H4 (cell line): ENCODE measurements at places on chromosomes 2 and 18. TPM values are rescaled to one million over a fixed set of nuclear protein-coding genes. Genes with fewer than 3 reads are reported as not detected.

- DNase-seq: no peak
Observed at GRCh38 chr2:101830146-101830545, 132.6 kb downstream of the MAP4K4 start.

GRCh38 chr2:105158002-105158401 lies 83.5 kb upstream of the GPR45 start:
- DNase-seq: no peak

- DNase-seq: peak; percentile 31
Observed at GRCh38 chr2:85810371-85811179, 56.8 kb downstream of the ATOH8 start.

GRCh38 chr2:100254646-100255210 lies 67.6 kb downstream of the LONRF2 start:
- no peak for DNase-seq

LAMA3 gene
- total RNA-seq: 1.6 and 2.8 TPM in 2 replicates
